ENCODE measurements at places on chromosomes 5 and 9. TPM values are rescaled to one million over a fixed set of nuclear protein-coding genes. Genes with fewer than 3 reads are reported as not detected.

- no peaks in the 10 kb centered on the region for H3K27me3 ChIP-seq
- no peaks in the 10 kb centered on the region for H3K36me3 ChIP-seq
- DNase-seq = no peak
- no peaks in the 10 kb centered on the region for H3K4me1 ChIP-seq
- peak overlapping the region; percentile 66 for H3K27ac ChIP-seq
Measured at GRCh38 chr9:137762414-137763061, 115.0 kb upstream of the CACNA1B start.

DNA sequence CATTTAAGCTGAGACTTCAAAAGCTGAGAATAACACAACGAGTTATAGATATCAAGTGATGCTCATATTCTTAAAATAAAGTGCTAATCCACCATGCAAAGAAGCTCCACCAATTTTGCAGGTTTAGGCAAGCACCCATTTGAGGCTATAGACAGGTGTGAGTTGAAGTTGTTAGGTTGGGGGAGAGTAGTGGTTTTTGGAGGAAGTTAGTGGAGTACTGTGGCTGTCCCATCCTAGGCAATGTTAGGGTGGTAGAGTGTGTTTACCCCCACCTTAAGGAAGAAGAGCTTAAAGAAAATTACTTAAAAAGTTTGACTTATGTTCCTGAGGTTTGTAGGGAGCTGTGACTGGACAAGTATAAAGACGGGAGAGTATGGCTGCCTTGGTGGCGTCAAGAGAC lies 98.9 kb upstream of the MAN2A1 start:
- H3K36me3 ChIP-seq = no peaks in the 10 kb centered on the region
- no peaks in the 10 kb centered on the region for H3K4me1 ChIP-seq
- H3K4me3 ChIP-seq = no peak overlapping the region
- H3K27me3 ChIP-seq = no peaks in the 10 kb centered on the region
- H3K27ac ChIP-seq = no peak overlapping the region
- DNase-seq = no peak

DNA sequence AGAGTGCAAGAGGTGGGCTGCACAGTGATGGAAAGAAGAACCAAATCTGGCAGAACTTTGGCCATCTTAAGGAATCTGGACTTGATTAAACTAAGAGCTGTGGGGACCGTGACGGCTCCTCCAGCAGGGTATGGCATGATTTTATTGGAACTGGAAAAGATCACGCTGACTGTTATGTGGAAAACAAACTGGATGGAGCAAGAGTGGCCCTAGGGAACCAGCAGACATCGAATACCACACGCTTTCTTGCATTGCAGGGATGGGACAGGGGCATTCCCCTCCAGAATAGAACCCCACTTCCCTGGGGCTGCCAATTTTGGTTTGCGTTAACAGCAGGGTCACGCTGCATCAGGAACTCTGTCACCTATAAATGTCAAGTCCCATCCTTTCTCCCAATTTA lies 38.8 kb downstream of the INSYN2B start:
- no peaks in the 10 kb centered on the region for H3K36me3 ChIP-seq
- no peak for DNase-seq
- H3K27me3 ChIP-seq = no peaks in the 10 kb centered on the region
- no peak overlapping the region for H3K4me3 ChIP-seq

- no peaks in the 10 kb centered on the region for H3K36me3 ChIP-seq
- no peaks in the 10 kb centered on the region for H3K4me1 ChIP-seq
- H3K4me3 ChIP-seq = no peak overlapping the region
Measured at GRCh38 chr5:166618526-166618925, 1672.9 kb upstream of the WWC1 start.

DNA sequence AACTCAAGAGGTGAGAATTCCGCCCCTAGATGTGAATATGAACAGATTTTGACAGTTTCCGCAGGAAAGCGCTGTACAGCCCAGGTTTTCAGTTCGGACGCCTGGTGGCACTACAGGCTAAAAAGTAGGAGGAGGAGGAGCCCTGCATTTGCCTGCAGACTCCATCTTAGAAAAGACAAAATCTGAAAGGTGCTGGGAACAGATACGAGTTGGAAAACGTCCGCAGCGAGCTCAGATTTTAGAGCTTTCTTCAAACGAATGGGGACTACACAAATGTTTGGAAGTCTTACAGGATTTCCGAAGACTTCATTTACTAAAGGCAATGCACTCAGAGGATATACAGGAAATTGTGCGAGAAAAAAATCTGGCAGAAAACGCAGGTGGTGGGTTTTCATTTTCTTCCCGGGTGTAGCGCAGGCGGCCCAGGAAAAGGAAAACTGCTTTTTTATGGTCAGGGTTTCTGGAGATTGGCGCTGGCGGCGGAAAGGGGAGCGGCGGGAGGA lies 9.9 kb upstream of the PCDHB2 start:
- peak overlapping the region; percentile 58 for H3K4me3 ChIP-seq
- H3K36me3 ChIP-seq = no peaks in the 10 kb centered on the region
- H3K27me3 ChIP-seq = no peaks in the 10 kb centered on the region
- no peaks in the 10 kb centered on the region for H3K4me1 ChIP-seq
- DNase-seq = peak; percentile 32
- no peak overlapping the region for H3K27ac ChIP-seq

DNA sequence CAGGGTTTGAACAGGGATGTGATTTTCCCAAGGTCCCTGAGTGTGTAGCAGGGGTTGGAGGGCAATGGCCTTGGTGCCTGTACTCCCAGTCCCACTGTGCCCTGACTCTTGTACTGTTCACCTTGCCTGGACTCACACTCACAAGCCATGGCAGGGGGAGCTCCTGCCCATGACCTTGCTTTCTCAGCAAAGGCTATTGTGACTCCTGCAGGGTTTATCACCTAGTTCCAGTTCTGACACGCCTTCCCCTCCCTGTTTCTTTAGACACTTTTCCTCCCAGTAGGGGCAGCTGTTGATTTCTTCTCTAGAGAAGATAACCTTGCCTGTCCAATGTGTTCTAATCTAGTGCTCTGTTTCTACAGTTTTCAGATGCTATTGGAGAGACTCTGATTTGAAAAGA lies 139.5 kb downstream of the FSTL4 start:
- no peak overlapping the region for H3K4me3 ChIP-seq
- no peak overlapping the region for H3K27ac ChIP-seq
- H3K27me3 ChIP-seq = no peaks in the 10 kb centered on the region
- no peaks in the 10 kb centered on the region for H3K4me1 ChIP-seq
- no peak for DNase-seq

- H3K36me3 ChIP-seq = no peaks in the 10 kb centered on the region
- DNase-seq = no peak
- H3K27me3 ChIP-seq = no peaks in the 10 kb centered on the region
- peaks cover 25% of the 10 kb centered on the region for H3K4me1 ChIP-seq
- peak overlapping the region; percentile 86 for H3K4me3 ChIP-seq
Measured at GRCh38 chr9:128068386-128069205, 564 bp downstream of the SLC25A25 start.

DNA sequence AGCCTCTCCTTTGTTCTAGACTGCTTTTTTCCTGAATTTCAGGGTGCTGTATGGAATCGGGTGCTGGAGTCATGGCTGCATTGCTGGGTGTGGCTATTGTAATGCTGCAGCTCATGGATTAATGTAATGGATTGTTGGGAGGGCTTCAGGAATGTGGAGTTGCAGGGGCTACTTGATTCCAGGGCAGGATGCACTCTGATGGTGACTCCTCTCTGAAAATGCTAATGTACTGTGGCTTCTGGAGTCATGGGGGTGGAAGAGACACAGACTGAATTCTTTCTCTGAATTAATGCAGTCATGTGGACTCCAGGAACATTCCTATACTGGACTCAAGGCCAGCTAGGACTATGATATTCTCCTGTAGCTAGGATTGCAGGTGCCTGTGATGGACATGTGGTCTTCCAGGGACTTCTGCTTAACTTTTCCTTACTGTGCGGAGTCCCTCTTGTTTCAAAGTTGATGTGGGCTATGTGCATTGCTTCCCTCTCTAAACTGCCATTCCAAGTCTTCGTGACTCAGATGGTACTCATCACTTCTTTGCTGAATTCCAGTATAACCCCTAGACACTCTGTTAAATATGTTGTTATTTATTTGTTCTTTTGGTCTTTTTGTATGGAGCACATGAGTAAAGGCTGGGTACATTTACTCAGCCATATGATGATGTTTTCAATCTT lies 396.2 kb downstream of the KCTD16 start:
- H3K4me1 ChIP-seq = no peaks in the 10 kb centered on the region
- H3K27ac ChIP-seq = no peak overlapping the region
- H3K27me3 ChIP-seq = no peaks in the 10 kb centered on the region
- H3K4me3 ChIP-seq = no peak overlapping the region

DNA sequence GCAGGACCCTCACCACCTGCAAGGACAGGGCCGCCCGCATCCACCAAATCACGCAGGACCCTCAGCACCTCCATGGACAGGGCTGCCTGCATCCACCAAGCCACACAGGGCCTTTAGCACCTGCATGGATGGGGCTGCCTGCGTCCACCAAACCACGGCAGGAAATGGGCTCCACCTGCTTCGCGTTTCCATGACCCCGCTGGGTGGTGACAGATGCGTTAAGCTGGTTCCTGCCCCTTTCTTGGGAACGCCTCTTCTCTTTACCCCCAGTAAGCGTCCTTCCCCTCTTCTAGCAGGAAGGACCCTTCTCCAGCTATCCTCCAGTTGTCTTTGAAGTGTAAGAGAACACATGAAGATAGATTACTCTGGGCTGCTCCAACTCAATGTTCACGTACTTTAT lies 13.5 kb downstream of the FBP1 start:
- H3K4me3 ChIP-seq = no peak overlapping the region
- H3K36me3 ChIP-seq = no peaks in the 10 kb centered on the region
- H3K27ac ChIP-seq = no peak overlapping the region
- H3K27me3 ChIP-seq = no peaks in the 10 kb centered on the region
- DNase-seq = no peak

DNA sequence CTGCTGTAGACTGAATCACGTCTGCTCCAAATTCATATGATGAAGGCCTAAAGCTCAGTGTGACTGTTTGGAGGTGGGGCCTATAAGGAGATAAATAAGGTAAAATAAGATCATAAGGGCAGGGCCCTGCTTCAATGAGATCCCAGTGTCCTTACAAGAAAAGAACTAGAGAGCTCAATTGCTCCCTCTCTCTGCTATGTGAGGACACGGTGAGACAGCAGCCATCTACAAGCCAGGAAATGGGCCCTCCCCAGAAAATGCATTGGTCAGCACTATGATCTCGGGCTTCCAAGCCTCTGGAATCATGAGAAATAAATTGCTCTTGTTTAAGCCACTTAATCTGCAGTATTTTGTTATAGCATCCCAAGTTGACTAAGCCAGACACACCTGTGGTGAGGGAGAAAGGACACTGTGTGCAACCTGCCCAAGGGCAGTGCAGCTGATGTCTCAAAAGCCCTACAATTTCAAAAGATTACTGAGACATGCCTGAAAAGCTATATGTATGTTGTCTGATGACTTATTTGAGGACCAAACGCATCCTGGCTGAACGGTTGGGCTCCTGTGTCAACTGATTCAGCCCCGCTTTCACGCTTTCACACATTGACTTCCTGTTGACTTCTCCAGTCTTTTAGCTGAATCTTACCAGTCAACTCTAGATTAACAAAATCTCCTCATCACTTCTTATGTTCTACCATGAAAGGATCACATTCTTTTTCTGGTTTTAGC lies 13.2 kb downstream of the GZMK start:
- H3K4me1 ChIP-seq = no peaks in the 10 kb centered on the region
- H3K4me3 ChIP-seq = no peak overlapping the region
- DNase-seq = no peak
- H3K27me3 ChIP-seq = no peaks in the 10 kb centered on the region

DNA sequence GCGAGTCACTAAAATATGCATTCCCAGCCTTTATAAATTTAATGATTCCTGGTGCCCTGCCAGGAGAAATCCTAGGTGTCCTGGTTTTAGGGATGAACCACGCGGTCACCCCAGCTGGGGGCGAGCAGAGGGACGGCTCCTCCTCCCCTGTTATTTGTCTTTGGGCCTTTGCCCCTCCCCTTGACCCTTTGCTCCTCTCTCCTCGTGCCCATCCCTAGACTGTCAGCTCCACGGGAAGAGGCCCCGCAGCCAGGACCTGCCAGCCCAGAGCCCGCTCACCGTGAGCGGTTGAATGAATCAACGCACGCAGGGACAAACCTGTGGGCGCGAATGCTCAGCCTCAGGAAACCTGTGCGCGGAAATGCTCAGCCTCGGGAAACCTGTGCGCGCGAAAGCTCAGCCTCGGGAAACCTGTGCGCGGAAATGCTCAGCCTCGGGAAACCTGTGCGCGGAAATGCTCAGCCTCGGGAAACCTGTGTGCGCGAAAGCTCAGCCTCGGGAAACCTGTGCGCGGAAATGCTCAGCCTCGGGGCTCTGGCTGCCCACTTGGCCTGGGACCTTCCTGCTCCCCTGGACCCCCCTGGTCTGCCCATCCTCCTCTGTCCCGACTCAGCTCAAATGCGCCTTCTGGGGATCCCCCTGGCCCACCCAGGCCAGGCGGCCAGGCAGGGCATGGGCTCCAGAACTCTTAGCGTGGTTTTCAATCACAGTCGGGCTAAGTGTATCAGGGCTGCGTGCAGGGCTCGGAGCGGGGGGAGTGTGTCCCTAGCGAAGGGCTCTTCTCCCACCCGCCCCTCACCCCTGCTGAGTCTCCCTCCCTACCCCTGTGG lies 140.5 kb upstream of the COL5A1 start:
- H3K27ac ChIP-seq = no peak overlapping the region
- no peak for DNase-seq

- no peaks in the 10 kb centered on the region for H3K36me3 ChIP-seq
- no peak overlapping the region for H3K27ac ChIP-seq
- DNase-seq = no peak
- H3K27me3 ChIP-seq = no peaks in the 10 kb centered on the region
Measured at GRCh38 chr9:113720495-113720894, 155.6 kb upstream of the ZNF618 start.

DNA sequence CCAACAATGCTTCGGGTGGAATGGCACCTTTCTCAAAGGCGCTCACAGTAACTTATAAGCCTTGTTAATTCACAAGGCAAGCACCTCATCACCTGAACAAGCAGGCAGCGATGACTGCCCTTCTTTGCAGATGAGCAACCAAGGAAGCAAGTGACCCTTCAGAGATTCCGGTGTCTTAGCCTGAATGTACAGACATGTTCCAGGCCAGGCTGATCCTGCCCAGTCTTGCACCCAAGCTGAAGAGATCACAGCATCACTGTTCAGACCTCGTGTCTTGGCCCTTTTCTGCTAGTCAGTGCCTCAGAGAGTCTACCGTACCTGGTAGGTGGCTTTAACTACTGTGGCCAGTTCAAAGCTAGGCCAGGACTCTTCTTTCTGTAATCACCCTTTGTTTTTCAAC lies 94.7 kb upstream of the ERCC6L2 start:
- H3K27ac ChIP-seq = no peak overlapping the region
- no peaks in the 10 kb centered on the region for H3K4me1 ChIP-seq
- H3K27me3 ChIP-seq = no peaks in the 10 kb centered on the region
- H3K36me3 ChIP-seq = no peaks in the 10 kb centered on the region

Gene GPR150
- total RNA-seq = 0.33 TPM

Gene PLCXD3
- 3.8 TPM for total RNA-seq

Gene RNF180
- total RNA-seq = 14.4 TPM

Gene ACOT12
- not detected for total RNA-seq

Data from breast epithelium (tissue), 4 donors.